NCI-H2081 (cell line): ENCODE measurements at places on chromosomes 4 and X.

DNA sequence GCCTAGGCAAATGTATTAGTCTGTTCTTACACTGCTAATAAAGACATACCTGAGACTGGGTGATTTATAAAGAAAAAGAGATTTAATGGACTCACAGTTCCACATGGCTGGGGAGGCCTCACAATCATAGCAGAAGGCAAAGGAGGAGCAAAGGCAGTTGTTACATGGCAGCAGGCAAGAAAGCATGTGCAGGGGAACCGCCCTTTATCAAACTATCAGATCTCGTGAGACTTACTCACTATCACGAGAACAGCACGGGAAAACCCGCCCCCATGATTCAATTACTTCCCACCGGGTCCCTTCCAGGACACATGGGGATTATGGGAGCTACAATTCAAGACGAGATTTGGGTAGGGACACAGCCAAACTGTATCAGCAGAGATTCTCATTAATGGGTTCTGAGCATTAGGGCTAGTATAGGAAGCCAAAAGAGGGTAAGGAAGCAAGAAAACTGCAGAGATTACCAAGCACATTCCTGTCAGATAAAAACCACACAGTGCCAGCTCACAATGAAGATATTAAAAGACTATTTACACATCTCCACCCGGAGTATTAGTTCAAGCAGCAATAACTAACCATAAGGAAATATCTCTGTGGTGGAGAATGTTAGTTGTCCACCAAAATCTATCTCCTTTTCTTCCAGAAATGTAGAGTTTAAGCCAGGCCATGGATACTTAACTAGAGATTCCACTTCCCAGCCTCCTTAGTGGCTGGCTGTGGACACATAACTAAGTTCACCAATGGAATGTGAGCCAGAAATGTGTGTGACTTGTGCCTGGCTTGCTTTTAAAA is 61.2 kb upstream of the HOPX start:
- DNase-seq = no peak

DNA sequence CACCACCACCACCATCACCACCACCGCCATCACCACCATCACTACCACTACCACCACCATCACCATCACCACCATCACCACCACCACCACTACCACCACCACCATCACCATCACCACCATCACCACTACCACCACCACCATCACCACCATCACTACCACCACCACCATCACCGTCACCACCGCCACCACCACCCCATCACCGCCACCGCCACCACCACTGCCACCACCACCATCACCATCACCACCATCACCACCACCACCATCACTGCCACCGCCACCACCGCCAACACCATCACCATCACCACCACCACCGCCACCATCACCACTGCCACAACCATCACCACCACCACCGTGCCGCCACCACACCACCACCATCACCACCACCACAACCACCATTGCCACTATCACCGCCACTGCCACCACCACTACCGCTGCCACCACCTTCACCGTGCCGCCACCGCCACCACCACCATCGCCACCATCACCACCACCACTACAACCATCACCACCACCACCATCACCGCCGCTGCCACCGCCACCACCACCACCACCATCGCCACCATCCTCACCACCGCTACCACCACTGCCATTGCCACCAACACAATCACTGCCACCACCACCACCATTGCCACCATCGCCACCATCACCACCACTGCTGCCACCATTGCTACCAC is 1511.3 kb upstream of the AGA start:
- no peak for DNase-seq

DNA sequence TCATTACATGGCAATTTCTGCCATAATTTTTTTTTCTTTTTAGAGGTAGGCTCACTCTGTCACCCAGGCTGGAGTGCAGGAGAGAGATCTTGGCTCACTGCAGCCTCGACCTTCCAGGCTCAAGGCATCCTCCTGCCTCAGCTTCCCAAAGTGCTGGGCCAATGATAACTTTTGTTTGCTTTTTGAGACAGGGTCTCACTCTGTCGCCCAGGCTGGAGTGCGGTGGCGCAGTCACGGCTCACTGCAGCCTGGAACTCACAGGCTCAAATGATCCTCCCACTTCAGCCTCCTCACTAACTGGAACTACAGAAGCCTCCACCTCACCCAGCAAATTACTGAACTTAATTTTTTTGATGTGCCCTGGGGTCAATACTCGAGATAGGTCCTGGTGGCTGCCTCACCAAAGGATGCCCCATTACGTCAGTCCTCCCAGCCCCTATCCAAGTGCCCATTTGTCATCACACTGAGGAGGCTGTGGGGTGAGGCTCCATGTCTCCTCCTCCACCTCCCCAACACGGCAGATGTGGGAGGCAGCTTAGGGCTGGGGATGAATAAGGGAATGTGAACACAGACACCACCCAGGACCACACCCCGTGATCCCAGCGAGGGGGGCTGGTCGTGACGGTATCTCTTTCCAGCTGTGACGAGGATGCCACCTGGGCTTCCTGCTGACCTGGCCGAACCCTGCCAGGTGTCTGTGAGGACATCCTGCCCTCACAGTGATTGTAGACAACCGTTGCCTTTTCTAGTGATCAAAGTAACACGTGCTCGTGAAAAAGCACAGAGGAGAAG is 12.4 kb upstream of the NKX1-1 start:
- no peak for DNase-seq

GRCh38 chrX:19443869-19444526 is 71.3 kb downstream of the MAP3K15 start:
- no peak for DNase-seq

GRCh38 chrX:12701628-12702027 is 89.6 kb upstream of the PRPS2 start:
- peak; percentile 90 for DNase-seq

- no peak for DNase-seq
Observed at GRCh38 chr4:94758141-94758699, 465 bp downstream of the BMPR1B start.

- no peak for DNase-seq
Observed at GRCh38 chr4:2298532-2298991, 36.7 kb upstream of the MXD4 start.
